ENCODE measurements at places on chromosomes 6 and 20. TPM values are rescaled to one million over a fixed set of nuclear protein-coding genes. Genes with fewer than 3 reads are reported as not detected.

- no peak for DNase-seq
Measured at GRCh38 chr6:30103872-30104179, 9.1 kb downstream of the TRIM31 start.

- no peak for DNase-seq
Measured at GRCh38 chr6:90290811-90291420, 5.7 kb downstream of the BACH2 start.

GRCh38 chr6:106450653-106451052, 90.1 kb downstream of the CRYBG1 start:
- peak; percentile 21 for DNase-seq

GRCh38 chr20:48630342-48631075, 197.3 kb downstream of the PREX1 start:
- no peak for DNase-seq

GRCh38 chr20:2652724-2653555, 508 bp downstream of the NOP56 start:
- DNase-seq, result no peak

DNA sequence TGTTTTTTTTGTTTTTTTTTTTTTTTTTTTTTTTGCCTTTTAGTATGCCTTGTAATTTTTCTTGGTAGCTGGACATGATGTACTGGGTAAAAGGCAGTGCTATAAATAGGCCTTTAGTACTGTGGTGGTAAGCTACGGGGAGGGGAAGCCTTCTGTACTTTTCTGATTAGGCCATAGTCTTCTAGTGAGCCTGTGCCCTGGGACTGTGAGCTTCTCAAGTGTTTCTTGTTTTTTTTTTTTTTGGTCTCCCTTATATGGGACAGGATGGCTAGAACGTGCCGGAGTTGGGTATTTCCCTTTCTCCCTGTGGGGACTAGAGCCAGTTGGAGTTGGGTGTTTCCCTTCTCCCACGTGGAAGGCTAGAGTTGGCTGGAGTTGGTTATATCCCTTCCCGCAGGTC, 59.4 kb upstream of the PRELID3B start:
- DNase-seq, result no peak

DNA sequence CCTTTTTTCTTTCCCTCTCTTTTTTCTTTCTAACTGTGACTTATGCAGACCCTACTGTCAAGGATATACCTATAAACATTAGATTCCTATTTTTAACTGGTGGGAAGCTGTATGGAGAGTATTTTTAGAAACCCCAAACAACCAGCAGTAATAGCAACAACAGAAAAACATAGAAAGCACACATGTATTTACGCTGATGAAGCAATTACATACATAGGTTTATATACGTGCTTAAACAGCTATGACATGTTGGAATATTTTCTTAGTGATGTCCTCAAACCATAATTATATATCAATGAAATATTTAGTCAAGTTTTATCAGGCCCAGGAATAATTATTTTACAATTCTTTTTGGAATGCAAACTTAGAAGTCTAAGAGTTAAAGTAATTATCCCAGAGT, 294.3 kb upstream of the SOX4 start:
- no peak for DNase-seq

DNA sequence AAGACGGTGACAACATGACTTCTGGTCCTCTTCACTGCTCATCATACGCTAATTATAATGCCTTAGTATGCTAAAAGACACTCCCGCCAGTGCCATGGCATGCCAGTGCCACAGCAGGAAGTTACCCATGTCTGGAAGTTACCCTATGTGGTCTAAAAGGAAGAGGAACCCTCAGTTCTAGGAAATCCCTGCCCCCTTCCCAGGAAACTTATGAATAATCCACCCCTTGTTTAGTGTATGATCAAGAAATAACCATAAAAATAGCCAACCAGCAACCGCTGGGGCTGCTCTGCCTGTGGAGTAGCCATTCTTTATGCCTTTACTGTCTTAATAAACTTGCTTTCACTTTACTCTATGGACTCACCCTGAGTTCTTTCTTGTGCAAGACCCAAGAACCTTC, 15.8 kb upstream of the SERPINB9 start:
- no peak for DNase-seq

DNA sequence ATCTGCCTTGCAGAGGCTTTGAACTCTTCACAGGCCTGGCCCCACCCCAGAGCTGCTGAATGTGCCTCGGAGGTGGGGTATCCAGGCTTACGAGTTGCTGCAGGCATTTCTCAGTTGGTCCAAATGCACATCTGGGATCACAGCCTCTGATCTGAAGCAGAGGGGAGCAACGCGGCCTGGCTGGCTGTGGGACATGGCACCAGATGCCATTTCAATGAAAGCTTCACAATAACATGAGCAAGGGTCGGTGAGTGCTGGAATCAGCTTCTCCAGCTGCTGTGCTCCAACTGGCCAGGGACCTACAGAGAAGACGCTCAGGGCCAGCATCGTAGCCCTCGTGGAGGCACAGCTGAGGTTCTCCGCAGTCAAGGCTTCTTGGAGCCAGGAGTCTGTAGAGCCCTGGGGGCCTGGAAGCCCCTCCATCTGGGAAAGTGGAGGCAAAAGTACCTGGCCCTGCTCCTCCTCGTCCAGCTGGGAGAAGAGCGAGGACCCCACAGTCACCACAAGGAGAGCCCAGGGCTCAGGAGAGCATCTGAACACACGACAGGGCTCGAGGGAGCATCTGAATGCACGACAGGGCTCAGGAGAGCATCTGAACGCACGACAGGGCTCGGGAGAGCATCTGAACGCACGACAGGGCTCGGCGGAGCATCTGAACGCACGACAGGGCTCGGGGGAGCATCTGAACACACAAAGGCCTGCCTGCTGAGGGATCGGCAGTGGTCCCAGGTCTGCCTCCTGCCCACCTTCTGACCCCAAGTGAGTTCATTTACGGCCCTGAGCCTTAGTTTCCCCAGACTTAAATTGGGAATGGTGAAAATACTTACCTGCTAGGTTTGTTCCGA, 165.2 kb downstream of the DLL1 start:
- DNase-seq, result no peak

DNA sequence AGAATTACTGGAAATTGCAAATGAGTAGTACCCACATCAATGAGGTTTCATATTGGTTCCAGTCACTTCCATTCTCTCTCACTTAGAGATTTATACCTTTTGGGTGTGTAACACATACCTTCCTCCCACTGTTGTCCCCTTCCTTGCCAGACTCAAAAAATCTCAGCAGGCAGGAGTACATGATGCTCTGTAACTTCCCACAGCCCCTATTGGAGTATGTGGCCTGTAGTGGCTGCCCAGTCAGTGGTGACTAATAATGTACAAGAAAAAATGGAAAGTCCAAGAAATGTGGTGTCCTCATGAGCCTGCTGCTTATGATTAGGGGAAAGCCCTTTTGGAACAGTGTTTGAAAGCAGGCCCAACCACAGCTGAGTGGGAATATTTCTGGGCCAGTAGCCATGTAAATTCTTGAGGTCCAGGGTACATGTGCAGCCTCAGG, 312.0 kb downstream of the ZFAND3 start:
- DNase-seq, result peak; percentile 77

DNA sequence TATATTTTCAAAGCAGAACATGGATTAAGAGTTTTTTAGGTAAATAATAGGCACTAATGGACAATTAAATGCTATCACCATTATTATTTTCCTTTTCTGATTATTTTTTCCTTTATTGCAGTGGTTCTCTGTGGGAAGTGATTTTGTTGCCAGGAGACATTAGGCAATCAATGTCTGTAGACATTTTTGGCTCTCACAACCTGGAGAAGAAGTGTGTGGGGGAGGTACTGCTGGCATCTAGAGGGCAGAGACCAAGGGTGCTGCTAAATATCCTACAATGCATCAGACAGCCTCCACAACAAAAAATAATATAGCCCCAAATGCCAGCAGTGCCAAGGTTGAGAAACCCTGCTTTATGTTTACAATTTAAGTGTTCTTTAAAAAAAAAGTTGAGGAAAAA, 8.3 kb downstream of the IFNGR1 start:
- DNase-seq, result peak; percentile 83

DNA sequence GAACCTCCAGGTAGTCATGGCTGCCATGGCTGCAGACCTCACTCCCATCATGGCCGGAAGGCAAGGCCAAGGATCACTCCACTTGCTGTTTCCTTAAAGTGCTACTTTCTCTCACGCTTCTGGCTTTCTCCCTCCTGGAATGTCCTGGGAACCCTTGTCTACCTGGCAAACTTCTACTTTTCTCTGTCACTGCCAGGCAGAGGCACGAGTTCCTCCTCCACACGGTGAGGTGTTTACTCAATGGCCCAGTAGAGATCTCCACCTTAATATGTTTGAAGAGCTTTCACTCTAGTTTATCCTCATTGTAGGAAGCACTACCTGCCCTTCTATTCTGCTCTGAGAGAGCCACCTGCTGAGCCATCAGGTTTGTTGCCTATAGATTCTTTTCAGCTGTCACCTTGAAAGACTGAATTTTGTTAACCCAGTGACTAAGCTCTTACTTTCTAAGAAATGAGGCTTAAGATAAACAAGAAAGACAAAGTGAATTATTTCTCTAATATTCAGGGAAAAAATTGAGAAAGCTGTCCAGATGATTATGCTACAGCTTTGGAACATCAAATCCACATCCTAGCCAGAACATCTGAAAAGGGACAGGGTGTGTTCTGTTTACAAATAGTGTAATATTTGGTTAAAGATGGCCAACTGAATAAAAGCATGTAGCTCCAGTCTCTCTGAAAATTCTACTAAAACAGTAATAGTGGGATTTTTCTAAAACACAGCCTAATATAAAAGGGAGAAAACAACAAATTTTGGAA, 54.9 kb downstream of the PLAGL1 start:
- no peak for DNase-seq

- no peak for DNase-seq
Measured at GRCh38 chr20:43988867-43989266, 74.2 kb downstream of the TOX2 start.

DNA sequence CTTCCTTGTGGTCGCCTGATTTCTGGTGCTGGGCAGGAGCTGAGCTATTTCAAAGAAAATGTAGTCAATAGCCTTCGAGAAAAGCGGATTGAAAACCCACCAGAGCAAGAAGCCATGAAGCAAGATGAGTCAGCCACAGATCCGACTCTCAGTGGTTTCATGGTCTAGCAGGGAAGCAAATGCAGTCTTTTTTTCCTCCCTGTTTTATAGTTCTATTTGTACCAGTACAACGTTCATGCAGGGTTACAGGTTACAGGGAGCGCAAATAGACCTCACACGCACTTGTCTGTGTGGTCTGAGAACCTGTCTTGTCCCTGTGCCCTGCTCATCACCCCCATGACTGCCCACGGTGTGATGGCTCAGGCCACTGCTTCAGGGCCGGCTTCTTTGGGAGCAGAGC, 309.8 kb upstream of the SUPT3H start:
- DNase-seq, result no peak

DNA sequence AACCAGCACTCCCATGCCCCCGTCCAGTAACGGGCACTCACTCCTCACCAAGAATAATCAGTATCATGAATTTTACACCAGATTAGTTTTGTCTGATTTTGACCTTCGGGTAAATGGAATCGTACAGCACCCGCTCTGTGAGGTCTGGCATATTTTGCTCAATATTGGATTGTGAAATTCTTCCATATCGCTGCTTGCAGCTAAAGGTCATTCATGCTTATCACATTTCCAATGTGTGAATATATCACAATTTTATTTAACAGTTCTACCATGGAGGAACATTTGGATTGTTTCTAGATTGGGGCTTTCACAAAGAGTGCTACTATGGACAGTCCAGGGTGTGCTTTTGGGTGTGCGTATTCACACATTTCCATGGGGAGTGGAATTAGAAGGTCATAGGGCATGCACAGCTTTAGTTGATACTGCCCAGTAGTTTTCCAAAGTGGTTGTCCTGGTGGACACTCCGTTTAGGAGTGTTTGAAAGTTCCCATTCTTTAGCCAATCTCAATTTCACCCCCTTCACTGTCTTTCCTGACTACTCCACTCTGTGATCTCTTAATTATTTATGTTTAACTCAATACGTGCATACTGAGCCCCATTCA, 86.6 kb downstream of the ISM1 start:
- DNase-seq, result no peak

DNA sequence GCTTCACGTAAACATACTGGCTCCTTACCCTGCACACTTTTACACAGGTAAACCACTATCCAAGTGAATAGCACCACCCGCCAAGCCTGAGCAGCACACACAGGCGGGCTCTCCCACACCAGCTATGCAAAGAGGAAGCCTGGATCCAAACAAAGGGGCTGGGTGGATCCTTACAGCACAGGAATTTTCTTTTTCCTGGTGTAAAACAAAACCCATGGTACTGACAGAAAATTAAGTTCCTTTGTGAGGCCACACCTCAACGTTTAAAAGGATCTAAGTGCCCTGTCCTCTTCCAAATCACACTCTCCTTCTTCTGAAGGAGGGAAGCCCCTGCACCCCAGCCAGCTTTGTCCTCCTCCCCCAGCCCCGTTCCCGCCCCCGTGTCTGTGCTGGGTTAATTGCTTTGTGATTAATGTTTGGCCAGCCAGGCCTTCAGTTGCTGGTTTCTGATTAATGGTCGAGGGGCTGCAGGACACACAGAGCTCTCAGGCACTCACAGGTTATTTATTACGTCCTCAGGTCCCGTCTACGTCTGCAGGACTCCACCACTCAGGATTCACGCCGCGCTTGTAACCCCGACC, 6.1 kb downstream of the DACT2 start:
- no peak for DNase-seq

- DNase-seq, result no peak
Measured at GRCh38 chr6:84344005-84344404, 116.6 kb upstream of the CEP162 start.

DNA sequence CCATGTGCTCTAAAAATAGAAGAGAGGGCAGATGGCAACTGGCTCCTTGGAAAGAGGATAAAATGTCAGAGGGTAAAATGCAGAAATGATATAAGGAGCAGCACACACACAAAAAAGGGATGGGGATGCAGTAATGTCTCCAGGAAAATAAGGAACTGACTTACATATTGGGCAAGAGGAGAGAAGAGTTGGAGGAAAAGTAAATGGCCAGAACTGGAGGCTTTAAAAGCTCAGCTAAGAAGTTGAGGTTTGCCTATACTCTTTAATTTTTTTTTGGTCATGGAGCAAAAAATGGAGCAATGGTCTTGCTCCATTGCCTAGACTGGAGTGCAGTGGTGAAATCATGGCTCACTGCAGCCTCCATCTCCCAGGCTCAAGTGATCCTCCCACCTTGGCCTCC, 93.7 kb downstream of the SULF2 start:
- no peak for DNase-seq

- no peak for DNase-seq
Measured at GRCh38 chr6:37280162-37280887, 22.4 kb upstream of the TMEM217 start.

- no peak for DNase-seq
Measured at GRCh38 chr6:2643130-2643529, 107.6 kb downstream of the MYLK4 start.

DNA sequence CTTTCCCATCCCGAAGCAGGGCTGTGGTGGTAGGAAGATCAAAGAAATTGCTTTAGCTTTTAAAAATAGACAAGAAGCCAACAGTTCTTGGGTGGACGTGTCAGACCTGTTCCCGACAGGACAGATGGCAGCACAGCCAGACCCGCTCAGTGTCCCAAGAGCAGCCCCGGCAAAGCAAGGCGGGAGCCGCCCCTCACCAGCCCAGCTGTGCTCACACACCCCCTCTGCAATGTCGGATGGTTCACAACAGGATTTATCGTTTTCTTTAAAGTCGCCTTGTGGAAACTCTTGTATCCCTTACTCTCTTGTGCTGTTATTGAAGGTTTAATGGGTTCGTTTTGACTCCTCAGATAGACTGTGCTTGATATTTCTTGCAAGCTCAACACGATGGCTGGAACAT, 302.4 kb downstream of the THBS2 start:
- no peak for DNase-seq

GRCh38 chr20:60202046-60202445, 243.8 kb downstream of the CDH26 start:
- no peak for DNase-seq

C6orf136 gene
- 15.7 TPM for total RNA-seq

KCNB1 gene
- 3.0 TPM for total RNA-seq

BPIFB1 gene
- not detected for total RNA-seq

STXBP5 gene
- total RNA-seq, result 38.5 TPM

TMEM74B gene
- not detected for total RNA-seq

BCAS4 gene
- total RNA-seq, result 7.9 TPM
